ENCODE measurements at places on chromosomes 7 and 10.

- no peak for DNase-seq
Measured at GRCh38 chr7:84154991-84155781, 39.4 kb downstream of the SEMA3A start.

DNA sequence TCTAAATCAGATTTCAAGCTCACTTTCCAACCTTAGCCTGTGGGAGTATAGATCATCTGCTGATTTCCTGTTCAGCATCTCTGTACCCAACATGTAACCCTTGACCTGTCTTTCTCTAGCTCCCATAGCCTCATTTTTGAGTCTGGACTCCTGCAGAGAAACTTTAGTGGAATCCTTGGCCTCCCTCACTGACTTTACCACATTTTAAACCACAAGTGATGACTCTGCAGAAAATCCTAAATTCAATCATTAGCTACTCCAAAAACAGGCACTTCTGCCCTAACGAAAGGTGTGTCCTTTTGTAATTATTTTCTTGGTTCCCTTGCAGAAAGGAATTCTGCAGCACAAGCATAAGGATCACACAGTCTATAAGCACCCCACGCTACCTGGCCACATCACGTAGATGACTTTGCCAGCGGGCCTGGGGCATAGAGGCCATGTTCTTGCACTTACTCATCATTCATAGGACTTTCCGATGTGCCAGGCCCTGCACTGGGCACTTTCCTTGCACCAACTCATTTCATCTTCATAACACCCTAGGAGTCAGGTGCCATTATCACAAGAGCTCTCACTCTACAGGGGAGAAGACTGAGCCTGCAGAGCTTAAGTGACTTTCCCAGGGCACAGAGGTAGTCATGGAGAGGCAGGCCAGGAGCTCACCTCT lies 57.2 kb upstream of the OPALIN start:
- no peak for DNase-seq

DNA sequence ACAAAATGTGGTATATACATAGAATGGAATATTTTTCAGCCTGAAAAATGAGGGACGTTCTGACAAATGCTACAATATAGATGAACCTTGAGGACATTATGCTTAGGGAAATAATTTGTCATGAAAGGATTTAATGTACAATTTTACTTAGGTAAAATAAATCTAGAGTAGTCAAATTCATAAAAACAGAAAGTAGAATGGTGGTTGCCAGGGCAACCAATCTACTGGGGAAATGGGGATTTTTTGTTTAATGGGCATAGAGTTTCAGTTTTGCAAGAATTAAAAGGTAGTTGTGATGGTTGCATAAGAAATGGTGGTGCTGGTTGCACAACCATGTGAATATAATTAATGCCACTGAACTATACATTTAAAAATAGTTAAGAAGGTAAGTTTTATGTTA lies 296.0 kb upstream of the SP4 start:
- no peak for DNase-seq

DNA sequence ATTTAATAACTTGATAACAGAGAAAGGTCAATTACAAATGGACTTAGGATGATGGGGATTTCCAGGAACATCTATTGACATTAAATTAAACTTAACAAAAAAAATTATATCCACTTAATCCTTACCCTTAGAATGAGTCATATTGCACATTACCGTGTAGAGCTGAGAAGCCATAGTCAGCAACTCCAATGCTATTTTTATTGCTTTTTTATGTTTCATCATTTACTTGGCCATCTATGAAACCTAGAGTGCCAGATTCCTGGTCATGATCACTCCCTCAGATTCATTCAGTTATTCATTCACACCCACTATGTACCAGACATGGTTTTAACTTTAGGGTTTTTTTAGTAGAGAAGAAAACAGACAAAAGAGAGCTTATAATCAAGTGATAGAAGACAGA lies 1180.4 kb downstream of the CNTNAP2 start:
- DNase-seq: no peak

DNA sequence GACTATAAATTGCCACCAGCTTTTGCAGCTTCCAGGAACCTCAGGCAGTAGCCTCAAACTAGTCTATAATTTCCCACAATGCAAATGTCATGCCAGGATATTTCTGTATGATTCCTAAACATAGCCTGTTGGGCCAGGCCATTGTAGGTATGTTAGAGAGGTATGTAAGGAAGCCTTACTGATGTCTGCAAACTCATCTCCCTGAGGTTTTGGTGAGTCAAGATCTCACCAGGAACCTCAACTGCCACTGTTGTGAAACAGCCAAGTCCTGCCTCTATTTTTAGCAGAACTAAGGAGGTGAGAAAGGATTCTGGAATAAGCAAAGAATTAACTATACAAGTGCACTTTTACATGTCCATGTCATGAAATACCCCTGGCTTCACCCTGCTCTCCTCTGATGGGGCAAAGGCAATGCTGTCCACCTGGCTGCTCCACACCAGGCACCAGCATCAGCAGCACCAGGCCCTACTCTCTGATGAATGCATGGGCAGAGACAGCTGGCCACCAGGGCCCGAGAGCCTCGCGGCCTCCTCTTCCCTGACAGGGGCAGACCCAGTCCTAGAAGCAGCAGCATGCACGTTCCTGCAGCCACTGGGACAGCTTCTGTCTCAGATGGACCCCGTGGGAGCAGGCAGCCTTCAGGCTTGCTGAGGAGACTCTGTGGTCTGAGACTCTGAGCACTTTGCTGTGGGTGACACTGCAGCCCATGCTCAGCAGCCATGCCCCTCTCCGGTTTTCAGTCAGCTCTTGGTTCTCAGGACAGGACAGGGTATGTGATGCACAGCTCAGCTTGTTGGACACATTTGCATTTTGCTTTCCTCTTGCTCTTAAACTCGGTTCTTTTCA lies 147.3 kb downstream of the ZMYND11 start:
- DNase-seq: no peak

DNA sequence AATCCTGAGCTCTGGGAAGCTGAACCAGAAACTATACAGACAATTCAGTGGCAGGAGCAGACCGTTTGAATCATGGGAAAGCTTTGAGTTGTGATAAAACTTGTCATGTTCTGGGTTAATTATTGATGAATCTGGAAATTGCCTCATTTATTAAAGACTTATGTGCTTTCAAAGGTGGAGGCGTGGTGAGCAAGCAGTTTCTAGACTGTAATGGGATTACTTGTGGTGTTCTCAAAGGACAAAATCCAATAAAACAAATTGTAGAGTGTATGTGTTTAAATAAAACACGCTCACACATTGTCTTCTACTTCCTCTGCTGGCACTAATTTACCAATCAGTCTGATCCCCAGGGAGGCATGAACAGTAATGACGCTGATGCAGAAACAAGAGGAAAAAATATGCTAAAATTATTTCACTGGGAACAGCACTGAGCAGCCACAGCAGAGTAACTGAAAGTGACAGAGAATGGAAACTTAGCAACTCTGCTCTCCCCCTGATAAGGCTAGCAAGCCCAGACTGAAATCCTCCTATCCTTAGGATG lies 25.1 kb downstream of the PARD3 start:
- DNase-seq: no peak

DNA sequence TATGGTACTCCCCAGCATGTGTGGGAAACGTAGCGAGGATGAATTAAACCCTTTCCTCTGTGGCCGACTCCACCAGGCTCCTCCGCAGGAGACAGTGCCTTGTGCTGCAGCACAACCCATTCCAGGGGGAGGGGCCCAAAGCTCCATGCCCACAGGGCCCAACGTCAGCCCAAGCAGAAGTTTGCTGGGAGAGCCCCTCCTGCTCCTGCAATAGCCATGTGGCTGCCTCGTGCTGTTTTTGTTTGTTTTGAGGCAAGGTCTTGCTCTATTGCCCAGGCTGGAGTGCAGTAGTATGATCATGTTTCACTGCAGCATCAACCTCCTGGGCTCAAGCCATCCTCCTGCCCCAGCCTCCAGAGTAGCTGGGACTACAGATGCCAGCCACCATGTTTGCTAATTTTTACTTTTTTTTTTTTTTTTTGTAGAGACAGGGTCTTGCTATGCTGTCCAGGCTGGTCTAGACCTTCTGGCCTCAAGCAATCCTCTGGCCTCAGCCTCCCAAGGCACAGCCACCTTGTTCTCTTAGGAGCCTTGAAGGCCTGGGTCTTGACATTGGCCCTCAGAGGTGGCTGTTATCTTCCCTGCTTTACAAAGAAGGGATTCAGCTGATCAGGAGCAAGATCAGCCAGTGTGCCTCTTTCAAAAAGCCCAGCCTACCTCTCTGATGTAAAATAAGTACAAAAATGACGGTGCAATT lies 102.8 kb downstream of the DYNC2I1 start:
- no peak for DNase-seq

GRCh38 chr7:2948749-2949148 lies 94.9 kb downstream of the CARD11 start:
- DNase-seq: no peak

DNA sequence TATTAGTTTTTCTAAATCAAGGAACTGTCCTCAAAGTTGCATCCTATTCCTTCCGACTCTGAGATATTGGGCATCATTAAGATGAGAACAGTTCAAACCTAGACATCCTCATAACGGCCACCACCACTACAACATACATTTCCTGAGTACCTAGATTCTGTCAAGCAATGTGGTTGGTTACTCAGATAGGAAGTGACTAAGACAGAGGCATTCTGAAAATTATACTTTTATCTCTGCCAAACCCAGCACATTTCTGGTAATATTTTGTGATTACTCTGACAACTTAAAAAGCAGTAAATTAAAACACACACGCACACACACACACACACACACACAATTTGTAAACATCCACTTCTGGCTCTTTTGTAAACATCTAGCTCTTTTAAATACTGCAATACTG lies 291.2 kb upstream of the MEOX2 start:
- DNase-seq: no peak

- DNase-seq: no peak
Measured at GRCh38 chr7:108415821-108416536, 40.3 kb downstream of the NRCAM start.

GRCh38 chr7:149027055-149027454 lies 1.2 kb downstream of the PDIA4 start:
- no peak for DNase-seq

DNA sequence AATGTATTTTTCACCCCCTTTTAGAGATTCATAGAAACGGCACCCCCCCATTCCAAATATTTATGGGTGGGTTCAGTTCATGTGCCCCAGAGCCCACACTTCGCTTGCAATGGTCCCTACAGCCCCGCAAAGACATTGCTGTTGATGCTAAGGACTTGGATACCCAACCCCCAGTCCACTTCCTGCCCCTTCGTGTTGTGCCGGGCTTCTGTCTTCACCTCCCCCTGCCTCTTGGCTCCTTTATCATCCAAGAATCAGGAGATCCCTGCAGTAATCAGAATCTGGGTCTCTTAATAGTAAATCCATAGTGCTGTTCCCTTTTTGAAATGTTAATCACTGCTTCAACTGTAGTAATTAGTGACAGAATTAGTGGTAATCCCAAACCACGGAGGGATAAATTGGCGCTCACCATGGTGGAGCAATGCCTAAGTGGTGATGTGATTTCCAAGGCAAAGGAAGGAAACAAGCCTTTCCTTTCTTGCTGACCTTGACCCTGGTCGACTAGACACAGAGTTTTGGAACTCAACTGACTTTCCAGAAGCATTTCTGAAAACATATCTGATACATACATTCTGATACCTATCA lies 67.7 kb downstream of the HK1 start:
- DNase-seq: no peak

GRCh38 chr7:42694894-42695507 lies 216.9 kb downstream of the C7orf25 start:
- DNase-seq: no peak

DNA sequence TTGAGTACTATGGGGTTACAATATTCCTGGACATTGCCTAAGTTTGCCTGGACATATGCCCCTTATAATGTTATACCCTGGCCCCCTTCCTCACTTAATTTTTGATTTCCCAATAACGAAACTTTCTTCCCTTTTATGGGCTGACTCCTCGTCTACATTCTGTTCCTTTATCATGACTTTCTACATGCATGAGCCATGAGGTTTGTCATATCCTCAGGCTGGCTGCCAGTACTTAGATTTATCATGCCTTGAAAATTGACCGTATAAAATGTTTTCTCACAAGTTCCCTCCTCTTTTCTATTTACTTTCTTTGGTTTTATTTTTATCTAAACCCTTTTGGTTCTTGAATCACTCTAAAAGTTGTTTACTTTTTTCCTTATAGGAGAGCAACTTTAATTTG lies 4.7 kb downstream of the DNAH11 start:
- no peak for DNase-seq

DNA sequence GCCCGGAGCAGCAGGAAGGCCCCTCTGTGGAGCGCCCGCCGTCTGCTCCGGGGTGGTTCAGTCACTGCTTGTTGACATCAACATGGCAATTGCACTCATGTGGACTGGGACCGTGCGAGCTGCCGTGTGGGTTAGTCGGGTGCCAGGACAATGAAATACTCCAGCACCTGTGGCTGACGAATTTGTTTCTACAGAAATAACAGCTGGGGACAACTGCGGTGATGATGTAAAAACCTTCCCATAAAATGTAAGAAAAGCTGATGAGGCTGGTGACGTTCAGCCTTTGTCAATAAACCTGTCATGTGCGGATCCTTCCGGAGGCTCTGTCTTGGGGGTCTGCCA lies 5.6 kb downstream of the GPER1 start:
- DNase-seq: no peak

- no peak for DNase-seq
Measured at GRCh38 chr10:29617880-29618340, 16.9 kb downstream of the SVIL start.

DNA sequence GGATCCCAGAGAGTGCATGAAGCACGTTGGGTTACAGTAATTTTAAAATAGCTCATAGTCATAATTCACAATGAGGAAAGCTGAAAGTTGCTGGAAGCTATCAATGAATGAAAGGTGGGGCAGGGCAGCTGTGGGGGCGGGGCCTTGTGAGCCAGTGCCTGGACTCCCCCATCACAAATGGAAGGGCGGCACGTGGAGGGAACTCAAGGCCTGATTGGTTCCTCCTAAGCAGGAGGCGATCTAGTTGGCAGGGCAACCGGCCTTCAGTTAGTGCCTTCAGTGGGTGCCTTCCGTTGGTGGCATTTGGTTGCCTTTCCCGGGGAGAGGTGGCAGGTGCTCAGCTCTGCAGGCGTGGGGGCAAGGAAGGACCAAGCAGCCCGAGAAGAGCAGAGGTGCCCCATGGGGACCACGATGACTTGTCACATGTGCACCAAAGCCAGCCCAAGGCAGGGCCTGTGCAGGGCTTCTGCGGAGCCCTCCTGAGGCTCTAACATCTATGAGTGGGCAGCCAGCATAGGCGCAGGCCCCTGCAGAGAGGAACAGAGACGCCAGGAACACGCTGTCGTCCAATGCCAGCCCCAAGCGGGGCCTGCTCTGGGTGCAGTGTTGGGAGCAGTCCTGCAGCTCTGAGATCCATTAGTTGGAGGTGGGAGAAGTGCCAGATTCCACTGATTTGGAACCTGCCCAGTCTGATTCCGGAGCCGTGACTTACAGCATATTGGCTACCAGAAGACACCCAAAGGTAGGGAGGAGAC lies 59.8 kb upstream of the PDSS1 start:
- no peak for DNase-seq

GRCh38 chr10:28945959-28946358 lies 268.6 kb downstream of the BAMBI start:
- DNase-seq: no peak

DNA sequence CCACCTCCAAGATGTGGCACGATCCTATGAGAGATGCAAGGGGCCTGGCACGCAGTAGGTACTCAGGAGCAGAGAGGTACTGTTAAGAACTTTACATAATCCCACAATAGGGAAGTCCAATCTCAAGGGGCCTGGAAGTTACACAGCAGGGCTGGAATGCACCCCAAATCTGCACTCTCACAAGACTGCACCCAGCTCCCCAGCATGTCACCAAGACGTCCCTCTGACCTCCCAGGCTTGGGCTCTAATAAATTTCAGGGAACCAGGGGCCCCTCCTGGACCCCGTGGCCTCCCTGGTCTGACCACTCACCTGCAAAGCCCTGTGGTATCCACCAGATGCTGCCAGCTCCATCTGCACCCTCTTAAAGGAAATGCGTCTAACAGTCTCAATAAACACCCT lies 94.9 kb downstream of the OAT start:
- no peak for DNase-seq
